Activated CD4-positive, alpha-beta T cell treated with anti-CD3 and anti-CD28 coated beads for 1 hour (primary cell): ENCODE measurements at places on chromosomes 11 and 22.

GRCh38 chr11:131687291-131688047 lies 317.1 kb downstream of the NTM start:
- DNase-seq = no peak

GRCh38 chr22:35204807-35205775 lies 52.2 kb upstream of the HMGXB4 start:
- DNase-seq = no peak

DNA sequence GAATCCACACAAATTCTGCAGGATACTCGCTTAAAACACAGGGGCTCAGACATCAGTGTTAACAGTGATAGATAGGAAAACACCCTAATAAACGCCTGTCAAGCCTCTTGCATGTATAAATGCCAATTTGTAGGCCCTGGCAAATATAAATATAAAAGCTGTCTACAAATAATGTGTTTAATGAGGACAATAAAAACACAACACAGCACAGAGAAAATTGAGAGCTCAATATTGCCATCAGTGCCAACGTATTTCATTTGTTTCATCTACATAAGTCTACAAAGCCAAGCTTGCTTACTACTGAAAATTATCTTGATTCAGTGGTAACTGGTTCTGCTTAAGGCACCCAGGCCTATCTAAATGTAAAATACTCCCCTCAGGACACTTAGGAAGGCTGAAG lies 1387.0 kb upstream of the TENM4 start:
- DNase-seq = no peak

DNA sequence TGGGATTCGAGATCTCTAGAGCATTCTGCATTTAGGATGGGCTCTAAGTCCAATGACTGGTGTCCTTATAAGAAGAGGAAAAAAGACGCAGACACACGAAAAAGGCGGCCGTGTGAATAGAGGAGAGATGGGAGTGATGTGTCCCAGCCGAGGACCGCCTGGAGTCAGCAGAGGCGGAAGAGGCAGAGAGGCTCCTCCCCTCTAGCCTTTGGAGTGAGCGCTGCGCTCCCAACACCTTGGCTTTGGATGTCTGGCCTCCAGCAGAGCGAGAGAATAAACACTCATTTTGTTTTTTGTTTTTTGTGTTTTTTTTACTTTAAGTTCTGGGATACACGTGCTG lies 83.0 kb upstream of the RTL6 start:
- no peak for DNase-seq

DNA sequence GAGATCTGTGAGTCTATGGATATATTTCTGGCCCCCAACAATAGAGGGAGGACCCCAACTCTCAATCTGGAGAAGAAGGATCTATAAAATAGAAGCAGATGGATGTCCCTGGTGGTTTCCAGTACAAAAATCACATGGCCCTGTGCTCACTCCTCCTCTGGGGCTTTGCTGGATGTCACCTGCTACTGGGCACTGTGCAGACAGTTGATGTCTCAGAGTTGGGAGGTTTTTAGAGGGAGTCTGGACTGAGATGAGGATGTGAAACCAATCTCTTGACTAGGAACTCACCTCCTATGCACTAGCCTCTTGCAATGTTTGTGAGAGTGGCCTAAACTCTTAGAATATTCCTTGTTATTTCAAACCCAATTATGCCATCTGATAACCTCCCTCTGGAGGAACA lies 107.2 kb downstream of the SCN3B start:
- DNase-seq = no peak

GRCh38 chr22:28978158-28978557 lies 83.5 kb downstream of the C22orf31 start:
- DNase-seq = no peak

- DNase-seq = no peak
Measured at GRCh38 chr11:33000181-33000580, 15.5 kb upstream of the DEPDC7 start.

GRCh38 chr22:44819966-44820631 lies 67.7 kb downstream of the ARHGAP8 start:
- DNase-seq = no peak

GRCh38 chr11:122616718-122617117 lies 38.8 kb upstream of the UBASH3B start:
- DNase-seq = no peak

GRCh38 chr22:48749555-48750227 lies 1078.0 kb downstream of the BRD1 start:
- DNase-seq = no peak

DNA sequence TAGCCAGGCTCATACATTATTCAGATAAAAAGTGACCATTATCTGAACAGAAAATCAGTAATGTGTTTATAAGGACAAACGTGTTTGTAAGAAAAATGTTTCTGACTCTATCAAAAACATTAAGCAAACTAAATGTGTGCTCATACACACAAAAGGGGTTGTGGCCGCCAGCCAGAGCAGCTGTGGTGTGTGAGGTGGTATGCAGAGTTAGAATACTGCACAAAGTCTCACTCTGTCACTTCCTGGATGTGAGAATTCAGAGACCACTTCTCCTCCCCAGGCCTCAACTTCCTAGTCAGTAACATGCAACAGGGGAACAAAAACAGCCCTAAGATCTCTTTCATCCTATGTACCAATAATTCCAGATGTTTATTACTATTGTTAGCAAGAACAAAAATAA lies 9.4 kb downstream of the OR5B21 start:
- DNase-seq = no peak

DNA sequence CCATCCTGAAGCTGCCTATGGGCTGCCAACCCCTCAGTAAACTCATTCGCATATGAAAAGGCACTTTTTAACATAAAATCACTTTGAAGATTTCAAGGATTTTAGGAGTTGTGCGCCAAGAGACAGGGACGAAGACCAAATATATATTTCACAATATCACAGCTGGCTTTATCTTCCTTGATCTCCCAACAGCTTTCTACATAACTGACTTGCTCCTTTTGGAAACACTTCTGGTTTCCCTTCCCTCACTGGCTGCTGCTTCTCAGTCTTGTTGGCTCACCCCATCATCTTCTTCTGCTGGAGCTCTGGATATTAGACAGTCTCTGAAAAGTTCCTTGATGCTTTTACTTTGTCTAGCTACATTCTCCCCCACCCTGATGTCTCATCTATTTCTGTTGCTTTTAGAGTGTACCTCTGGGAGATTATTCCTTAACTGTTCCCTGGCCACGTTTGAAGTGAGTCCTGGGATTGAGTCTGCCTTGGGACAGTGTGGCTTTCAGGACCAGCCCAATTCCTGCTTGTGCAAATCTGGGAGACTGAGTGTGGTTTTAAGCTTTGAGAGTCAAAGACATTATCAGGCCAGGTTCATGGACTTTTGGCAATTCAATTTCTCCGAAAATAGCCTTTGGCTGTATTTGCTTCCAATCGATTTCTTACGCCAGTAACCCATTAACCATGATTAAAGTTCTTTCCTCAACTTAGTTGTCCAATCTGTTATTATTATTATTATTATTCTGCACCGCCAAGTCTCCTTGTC lies 30.9 kb upstream of the NNMT start:
- no peak for DNase-seq

DNA sequence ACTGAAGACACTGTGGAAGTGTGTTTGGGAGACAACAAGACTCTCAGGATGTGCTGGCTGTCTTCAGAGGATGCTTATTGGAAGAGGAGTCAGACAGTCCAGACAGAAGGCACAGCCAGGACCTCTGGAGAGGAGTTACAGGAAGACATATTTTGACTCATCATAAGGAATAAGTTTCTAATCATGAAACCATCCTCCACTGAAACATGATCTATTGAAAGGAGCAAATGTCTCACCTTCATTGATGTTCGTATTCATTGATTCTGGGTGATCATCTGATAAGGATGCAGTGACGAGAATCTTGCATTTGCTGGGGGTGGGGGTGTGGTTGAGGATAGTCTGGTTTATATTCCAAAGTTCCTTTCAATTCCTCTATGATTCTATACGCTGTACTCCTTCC lies 2.5 kb upstream of the CXCR5 start:
- DNase-seq = no peak

GRCh38 chr22:50253046-50253915 lies 2.2 kb upstream of the HDAC10 start:
- no peak for DNase-seq

DNA sequence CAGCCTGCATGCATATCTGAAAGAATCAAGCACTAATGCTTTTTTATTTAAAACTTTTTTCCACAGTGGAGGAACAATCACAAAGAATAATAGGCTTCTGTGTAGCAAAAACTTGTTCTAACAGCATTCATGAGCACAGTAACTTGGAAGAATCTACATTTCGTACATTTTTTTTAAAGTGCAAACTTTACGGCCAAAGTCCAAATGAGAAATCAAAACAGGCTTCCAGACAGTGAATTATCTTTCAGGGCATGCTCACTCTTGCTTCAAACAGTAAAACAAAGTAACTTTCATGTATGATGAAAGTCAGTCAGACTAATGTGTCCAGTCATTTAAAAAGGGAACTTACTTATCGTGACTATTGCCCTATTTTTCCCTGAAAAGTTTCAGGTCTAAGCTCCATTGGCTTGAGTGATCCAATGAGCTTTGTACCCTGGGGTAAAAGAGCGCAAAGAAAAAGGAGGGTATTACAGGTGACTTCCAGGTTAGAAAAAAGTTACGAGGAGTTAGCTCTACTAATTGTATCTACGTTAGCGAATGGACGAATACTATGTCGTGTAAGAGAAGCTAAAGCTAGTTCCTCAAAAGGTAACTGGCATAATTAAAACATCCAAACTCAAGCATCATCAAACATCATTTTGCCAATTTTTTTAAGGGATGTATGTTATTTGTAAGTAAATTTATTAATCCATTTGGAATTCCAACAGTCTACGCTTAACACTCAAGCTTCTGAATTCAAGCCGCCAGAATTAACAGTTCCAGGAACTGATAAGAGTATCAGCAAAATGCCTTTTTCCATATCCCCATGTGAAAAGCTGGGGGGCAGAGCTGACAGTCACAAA lies 1.7 kb downstream of the PICALM start:
- no peak for DNase-seq

DNA sequence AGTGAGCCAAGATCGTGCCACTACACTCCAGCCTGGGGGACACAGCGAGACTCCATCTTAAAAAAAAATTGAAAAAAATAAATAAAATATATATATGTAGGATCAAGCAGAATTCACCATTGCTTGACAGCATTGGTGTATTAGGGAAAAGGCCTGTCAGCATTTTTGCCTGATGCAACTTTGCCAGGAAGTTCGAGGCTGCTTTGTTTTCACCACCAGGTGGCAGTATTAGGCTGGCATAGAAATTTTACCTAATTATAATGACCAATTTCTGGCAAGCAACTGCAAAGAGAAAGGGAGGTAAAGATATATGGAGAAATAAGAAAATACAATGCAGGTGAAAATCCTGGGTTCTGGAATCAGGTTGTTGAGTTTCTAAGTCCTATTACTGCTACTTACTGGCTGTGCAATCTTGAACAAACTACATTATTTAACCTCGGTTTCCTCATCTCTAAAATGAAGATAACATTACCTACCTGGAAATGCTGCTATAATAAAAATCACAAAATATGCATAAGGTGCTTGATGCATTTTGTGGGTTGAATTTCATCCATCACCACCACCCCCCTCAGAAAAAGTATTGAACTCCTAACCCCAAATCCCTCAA lies 24.7 kb downstream of the LAYN start:
- DNase-seq = peak; percentile 23

DNA sequence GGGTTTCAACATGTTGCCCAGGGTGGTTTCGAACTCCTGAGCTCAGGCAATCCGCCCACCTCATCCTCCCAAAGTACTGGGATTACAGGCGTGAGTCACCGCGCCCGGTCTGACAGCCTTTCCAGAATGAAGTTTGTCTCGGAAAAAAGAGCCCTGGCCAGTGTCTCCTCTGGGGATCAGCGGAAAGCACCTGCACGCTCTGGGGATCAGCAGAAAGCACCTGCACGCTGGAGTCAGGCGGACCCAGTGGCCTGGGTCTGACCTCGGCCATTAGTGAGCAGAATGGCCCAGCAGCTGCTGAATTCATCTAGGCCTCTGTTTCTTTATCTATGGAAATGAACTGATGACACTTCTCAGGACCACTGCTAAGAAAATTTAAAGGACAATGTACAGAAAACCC lies 10.5 kb upstream of the TESMIN start:
- DNase-seq = no peak

DNA sequence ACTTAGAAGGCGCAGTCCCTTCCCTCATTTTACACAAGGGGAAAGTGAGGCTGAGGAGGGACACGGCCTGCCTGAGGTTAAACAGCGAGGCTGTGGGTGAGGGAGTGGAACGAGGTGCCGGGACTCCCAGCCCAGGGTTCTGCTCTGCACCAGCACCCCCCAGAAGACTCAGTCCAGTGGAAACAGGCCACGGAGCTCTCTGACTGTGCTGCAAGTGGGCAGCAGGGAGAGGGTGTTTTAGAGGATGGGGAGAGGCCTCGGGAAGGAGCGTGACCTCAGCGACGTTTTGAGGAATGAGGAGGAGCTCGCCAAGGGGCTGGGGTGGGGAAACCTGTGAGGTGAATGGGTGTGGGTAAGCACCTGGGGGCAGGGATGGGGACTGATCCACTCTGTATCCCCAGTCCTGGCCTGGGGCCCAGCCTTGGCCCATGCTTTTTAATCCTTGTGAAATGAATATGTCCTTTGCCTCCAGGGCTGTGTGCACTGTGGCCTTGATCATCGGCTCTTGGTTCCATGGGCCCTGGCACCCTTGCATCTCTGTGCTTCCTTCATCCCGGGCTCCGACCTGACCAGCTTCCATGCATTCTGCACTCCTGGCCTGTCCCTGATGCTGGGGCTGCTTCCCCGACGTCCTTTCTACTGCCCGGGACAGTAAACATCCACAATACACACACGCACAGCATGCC lies 44.2 kb downstream of the SHISAL1 start:
- no peak for DNase-seq

DNA sequence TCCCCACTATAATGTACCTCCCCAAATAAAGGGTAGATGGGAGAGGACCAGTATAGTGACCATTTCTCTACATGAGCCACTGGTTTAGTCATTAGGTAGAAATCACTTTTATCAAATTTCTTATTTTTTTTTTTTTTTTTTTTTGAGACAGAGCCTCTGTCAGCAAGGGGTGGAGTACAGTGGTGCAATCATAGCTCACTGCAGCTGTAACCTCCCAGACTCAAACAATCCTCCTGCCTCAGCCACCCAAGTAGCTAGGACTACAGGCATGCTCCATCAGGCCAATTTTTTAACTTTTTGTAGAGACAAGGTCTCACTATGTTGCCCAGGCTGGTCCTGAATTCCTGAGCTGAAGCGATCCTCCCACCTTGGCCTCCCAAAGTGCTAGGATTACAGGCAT lies 322.4 kb downstream of the TTC28 start:
- no peak for DNase-seq

DNA sequence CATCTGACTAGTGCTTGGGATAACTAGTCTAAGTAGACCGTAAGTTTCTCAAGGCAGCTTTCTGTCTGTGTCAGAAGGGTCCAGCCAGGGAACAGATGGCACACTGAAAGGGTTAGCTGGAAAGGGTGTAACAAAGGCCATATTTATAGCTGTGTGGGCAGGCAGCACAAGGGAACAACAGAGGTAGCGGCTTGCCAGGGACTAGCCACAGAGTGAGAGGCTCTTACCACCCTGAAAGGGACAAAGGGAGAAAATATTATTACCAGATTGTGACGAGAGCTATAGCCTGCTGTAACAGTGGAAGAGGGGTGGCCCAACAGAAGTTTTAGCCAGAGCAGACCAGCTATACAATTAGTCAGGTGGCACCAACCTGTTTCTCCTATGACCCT lies 129.4 kb downstream of the CCDC34 start:
- DNase-seq = no peak

- no peak for DNase-seq
Measured at GRCh38 chr11:75656044-75656727, 12.7 kb downstream of the MAP6 start.
